Mesenchymal stem cell (in vitro differentiated cells and primary cell): ENCODE measurements at places on chromosomes 6 and 20.
A peak's percentile ranks its signal among the peaks of the same experiment; 100 is the strongest.

GRCh38 chr6:163620670-163621330 lies 206.3 kb downstream of the QKI start:
- no peak for DNase-seq
- no peak overlapping the region for H3K27ac ChIP-seq
- H3K4me1 ChIP-seq: no peaks in the 10 kb centered on the region
- no peaks in the 10 kb centered on the region for H3K27me3 ChIP-seq
- no peaks in the 10 kb centered on the region for H3K36me3 ChIP-seq

GRCh38 chr6:135412761-135413160 lies 84.8 kb downstream of the AHI1 start:
- no peak overlapping the region for H3K27ac ChIP-seq
- H3K4me1 ChIP-seq: no peaks in the 10 kb centered on the region
- H3K36me3 ChIP-seq: peaks cover 42% of the 10 kb centered on the region

DNA sequence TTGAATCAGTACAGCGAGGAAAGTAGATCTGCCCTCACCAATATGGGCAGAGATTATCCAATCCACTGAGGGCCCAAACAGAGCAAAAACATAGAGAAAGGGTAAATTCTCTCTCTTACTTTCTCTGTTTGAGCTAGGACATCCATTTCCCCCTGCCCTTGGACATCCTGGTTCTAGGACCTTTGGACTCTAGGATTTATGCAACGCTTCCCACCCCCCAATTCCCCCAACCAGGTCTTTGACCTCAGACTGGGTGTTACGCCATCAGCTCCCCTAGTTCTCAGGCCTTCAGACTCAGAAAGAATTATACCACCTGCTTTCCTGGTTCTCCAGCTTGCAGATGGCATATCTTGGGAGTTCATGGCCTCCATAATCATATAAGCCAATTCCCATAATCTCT lies 10.2 kb upstream of the B3GAT2 start:
- H3K27ac ChIP-seq: no peak overlapping the region
- H3K36me3 ChIP-seq: no peaks in the 10 kb centered on the region
- no peak overlapping the region for H3K4me3 ChIP-seq
- no peaks in the 10 kb centered on the region for H3K27me3 ChIP-seq
- no peaks in the 10 kb centered on the region for H3K4me1 ChIP-seq
- no peak for DNase-seq

- peaks cover 36% of the 10 kb centered on the region for H3K36me3 ChIP-seq
- peaks cover 13% of the 10 kb centered on the region for H3K4me1 ChIP-seq
- peak; percentile 90 for DNase-seq
- H3K27me3 ChIP-seq: no peaks in the 10 kb centered on the region
- peak within 1 kb of the TSS; percentile 47 for H3K27ac ChIP-seq
Measured at GRCh38 chr6:109440331-109441068, at the start of the genes PPIL6 and SMPD2. Gene PPIL6, minus strand, starts transcription at chr6:109440628. Its CDS starts 38 bp downstream, at chr6:109440590. Gene SMPD2, plus strand, starts transcription at chr6:109440724. Its CDS starts 398 bp downstream, at chr6:109441122.

DNA sequence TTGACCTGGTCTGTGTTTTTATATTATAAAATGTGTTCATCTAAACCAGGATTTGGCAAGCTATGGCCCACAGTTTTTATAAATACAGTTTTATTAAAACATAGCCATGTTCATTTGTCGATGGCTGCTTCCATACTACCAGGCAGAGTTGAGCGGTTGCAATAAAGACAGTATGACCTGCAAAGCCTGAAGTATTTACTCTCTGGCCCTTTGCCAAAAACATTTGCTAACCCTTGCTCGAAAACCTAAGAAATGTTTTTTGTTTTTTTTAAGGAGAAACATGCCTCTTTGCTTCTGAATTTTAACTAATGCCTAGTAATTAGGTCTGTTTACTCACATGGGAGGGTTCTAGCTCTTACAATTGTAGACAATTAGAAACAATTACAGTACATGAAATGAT lies 67.4 kb upstream of the SMIM28 start:
- H3K27me3 ChIP-seq: no peaks in the 10 kb centered on the region
- H3K36me3 ChIP-seq: no peaks in the 10 kb centered on the region
- H3K4me1 ChIP-seq: no peaks in the 10 kb centered on the region
- no peak overlapping the region for H3K4me3 ChIP-seq

DNA sequence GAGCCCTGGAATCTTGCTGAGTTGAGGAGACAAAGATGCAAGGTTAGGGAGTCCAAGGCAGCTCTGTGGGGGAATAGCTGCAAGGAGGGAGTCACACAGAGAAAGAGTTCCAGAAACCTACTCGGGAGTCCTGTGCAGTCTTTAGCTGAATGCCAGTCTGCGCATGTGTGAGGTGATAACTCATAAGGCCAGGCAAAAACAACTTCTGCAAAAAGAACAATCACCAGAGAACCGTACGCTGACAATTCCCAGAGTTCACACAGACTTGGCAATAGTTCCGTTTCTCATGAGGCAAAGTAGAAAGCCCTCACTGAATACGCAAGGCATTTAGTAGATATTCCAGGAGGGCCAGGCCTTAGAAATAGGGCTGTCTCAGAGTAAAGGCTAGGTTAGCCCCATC lies 135.2 kb upstream of the TAB2 start:
- DNase-seq: no peak
- H3K27ac ChIP-seq: no peak overlapping the region
- no peaks in the 10 kb centered on the region for H3K27me3 ChIP-seq
- no peak overlapping the region for H3K4me3 ChIP-seq
- H3K4me1 ChIP-seq: no peaks in the 10 kb centered on the region

DNA sequence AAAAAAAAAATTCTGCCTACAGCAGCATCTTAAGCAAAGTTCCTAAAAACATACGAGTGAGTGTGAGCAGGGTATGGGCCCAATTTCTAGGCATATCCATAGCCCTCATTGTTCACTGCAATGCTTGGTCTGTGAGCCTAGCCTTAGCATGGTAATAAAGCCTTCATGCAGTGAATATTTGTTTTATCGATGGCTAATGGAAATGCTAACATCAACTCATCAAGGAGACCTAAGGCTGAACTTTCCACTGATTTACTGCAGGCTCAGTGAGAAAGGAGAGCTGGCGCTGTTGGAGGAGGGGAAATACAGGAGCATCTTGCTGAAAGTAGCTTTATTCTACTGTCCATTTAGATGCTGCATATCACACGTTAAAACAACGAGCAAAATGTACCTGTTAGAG lies 139.6 kb upstream of the DTNBP1 start:
- no peak overlapping the region for H3K4me3 ChIP-seq
- peaks cover 21% of the 10 kb centered on the region for H3K27me3 ChIP-seq
- no peak overlapping the region for H3K27ac ChIP-seq
- peaks cover 3% of the 10 kb centered on the region for H3K4me1 ChIP-seq
- H3K36me3 ChIP-seq: no peaks in the 10 kb centered on the region
- DNase-seq: no peak

DNA sequence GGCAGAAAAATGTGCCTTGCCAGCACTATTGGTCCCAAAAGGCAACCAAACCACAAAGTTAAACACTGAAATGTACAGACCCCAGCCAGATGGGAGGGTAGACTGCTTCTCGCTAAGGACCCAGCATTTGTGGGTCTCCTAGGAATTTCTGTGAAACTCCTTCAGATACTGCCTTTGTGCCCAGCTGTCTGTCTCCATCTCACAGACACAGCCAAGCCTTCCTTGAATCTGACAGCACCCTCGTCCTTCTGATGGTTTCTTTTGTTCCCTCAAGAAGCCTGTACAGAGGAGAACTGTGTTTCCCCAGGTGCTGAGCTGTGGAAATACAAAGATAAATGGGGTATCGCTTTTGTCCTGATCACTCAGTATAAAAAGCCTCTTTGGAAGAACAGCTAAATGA lies 254.0 kb upstream of the TAB2 start:
- no peak overlapping the region for H3K4me3 ChIP-seq
- DNase-seq: no peak
- peaks cover 17% of the 10 kb centered on the region for H3K4me1 ChIP-seq
- H3K36me3 ChIP-seq: no peaks in the 10 kb centered on the region

- H3K36me3 ChIP-seq: no peaks in the 10 kb centered on the region
- peaks cover 15% of the 10 kb centered on the region for H3K4me1 ChIP-seq
- peak; percentile 30 for DNase-seq
Measured at GRCh38 chr20:45917790-45918141, 5.8 kb upstream of the PLTP start.

- H3K36me3 ChIP-seq: no peaks in the 10 kb centered on the region
- DNase-seq: no peak
- no peaks in the 10 kb centered on the region for H3K27me3 ChIP-seq
- no peaks in the 10 kb centered on the region for H3K4me1 ChIP-seq
- H3K4me3 ChIP-seq: no peak overlapping the region
Measured at GRCh38 chr20:35575958-35576357, 34.1 kb downstream of the ERGIC3 start.

DNA sequence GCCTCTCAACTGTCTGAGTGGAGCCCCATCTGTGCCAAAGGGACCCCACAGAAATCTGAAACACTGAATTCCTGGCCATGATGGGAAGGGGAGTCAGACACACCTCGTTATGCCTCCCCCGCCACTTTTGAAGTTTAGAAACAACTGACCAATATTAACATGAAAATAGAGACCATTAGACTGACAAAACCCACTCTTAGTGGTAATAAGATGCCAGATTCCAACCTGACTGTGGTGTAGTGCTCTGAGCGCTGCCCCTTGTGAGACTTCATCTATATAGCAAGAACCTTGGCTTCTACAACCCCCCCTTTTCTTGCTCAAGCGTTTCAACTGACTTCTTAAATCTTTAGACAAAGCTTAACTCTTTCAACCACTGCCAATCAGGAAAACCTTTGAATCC lies 46.1 kb upstream of the UNC93A start:
- DNase-seq: no peak
- no peaks in the 10 kb centered on the region for H3K36me3 ChIP-seq
- H3K27me3 ChIP-seq: no peaks in the 10 kb centered on the region
- no peak overlapping the region for H3K4me3 ChIP-seq
- H3K27ac ChIP-seq: no peak overlapping the region

GRCh38 chr20:10448270-10449156 lies 13.4 kb downstream of the SLX4IP start:
- no peaks in the 10 kb centered on the region for H3K27me3 ChIP-seq
- no peaks in the 10 kb centered on the region for H3K4me1 ChIP-seq
- no peak for DNase-seq

- H3K27me3 ChIP-seq: no peaks in the 10 kb centered on the region
- no peak overlapping the region for H3K4me3 ChIP-seq
- no peak overlapping the region for H3K27ac ChIP-seq
- H3K36me3 ChIP-seq: peaks cover 53% of the 10 kb centered on the region
- DNase-seq: no peak
Measured at GRCh38 chr6:158775832-158776231, 43.3 kb downstream of the EZR start.

DNA sequence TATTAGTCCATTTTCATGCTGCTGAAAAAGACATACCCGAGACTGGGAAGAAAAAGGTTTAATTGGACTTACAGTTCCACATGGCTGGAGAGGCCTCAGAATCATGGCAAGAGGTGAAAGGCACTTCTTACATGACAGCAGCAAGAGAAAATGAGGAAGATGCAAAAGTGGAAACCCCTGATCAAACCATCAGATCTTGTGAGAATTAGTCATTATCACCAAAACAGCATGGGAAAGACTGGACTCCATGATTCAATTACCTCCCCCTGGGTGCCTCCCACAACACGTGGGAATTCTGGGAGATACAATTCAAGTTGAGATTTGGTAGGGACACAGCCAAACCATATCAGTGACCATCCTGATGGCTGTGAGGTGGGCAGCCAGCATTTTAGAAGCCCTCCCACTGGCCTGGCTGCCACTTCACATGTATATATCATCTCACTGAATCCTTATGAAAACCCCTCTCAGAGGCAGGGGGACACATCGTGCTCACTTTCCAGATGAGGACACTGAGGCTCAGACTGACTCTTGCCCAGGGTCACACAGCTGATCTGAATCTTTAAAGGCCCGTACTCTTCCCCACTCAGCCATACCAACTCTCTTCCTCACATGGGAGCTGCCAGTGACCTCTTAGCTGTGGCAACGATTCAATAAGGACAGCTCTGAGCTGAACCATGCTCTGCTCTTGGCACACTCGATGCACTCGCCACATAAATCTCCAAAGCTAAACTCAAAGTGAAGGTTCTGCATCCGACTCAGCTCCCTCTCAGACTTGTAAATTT lies 25.7 kb downstream of the BMP7 start:
- no peak overlapping the region for H3K27ac ChIP-seq
- DNase-seq: no peak
- H3K36me3 ChIP-seq: no peaks in the 10 kb centered on the region
- no peak overlapping the region for H3K4me3 ChIP-seq
- H3K27me3 ChIP-seq: peaks cover 55% of the 10 kb centered on the region

- H3K27me3 ChIP-seq: no peaks in the 10 kb centered on the region
- H3K4me1 ChIP-seq: peaks cover 2% of the 10 kb centered on the region
- no peak overlapping the region for H3K27ac ChIP-seq
Measured at GRCh38 chr6:137968901-137969300, 101.8 kb downstream of the TNFAIP3 start.

GRCh38 chr20:20806121-20807095 lies 94.0 kb upstream of the RALGAPA2 start:
- no peak overlapping the region for H3K27ac ChIP-seq
- no peaks in the 10 kb centered on the region for H3K27me3 ChIP-seq
- H3K36me3 ChIP-seq: no peaks in the 10 kb centered on the region
- no peaks in the 10 kb centered on the region for H3K4me1 ChIP-seq
- DNase-seq: no peak

DNA sequence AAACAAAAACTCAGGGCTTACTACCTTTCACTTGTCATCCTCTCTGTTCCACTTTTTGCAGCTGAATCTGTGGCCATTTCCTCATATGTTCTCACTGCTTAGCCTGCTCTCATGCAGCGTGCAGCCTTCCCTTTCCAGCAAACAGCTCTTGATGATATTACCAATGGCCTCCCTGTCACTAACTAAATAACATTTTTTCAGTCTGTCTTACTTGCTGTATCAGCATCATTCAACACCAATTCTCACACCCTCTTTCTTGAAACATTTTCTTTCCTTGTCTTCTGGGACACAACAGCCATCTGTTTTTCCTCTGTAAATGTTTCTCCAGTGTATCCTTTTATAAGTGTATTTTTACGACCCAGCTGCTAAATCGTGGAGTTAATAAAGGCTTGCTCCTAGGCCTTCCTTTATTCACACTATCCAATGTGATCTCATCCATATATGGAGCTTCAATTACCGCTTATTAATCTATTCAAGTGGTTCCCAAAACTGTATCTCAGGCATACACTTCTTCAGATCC lies 523.6 kb upstream of the RNF217 start:
- no peak for DNase-seq
- no peaks in the 10 kb centered on the region for H3K27me3 ChIP-seq
- H3K4me3 ChIP-seq: no peak overlapping the region
- no peaks in the 10 kb centered on the region for H3K4me1 ChIP-seq
- no peaks in the 10 kb centered on the region for H3K36me3 ChIP-seq
- H3K27ac ChIP-seq: no peak overlapping the region

DNA sequence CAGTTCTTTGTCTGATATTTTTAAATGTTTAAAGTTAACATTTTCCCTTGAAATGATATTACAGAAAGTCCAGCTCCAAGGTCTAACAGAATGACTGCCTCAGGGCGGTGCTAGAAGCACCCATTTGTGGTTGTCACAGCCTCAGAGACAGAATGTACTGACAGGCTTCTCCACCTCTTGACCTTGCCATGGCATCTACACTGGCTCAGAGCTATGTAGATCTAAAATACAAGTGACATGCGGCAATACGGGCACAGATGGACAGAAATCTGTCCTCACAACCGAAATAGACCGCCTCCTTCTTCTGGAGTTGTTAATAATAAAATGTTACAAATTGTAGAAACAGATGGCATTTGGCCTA lies 167.2 kb upstream of the THEMIS start:
- no peaks in the 10 kb centered on the region for H3K4me1 ChIP-seq
- peaks cover 6% of the 10 kb centered on the region for H3K36me3 ChIP-seq
- H3K27me3 ChIP-seq: no peaks in the 10 kb centered on the region
- no peak overlapping the region for H3K4me3 ChIP-seq
- no peak for DNase-seq
- no peak overlapping the region for H3K27ac ChIP-seq
